NCI-H524 treated with DMSO at 0.1 percent for 48 hours (cell line): ENCODE measurements at places on chromosomes 2 and 18.

- DNase-seq = no peak
Measured at GRCh38 chr2:3169106-3169870, 208.3 kb downstream of the EIPR1 start.

DNA sequence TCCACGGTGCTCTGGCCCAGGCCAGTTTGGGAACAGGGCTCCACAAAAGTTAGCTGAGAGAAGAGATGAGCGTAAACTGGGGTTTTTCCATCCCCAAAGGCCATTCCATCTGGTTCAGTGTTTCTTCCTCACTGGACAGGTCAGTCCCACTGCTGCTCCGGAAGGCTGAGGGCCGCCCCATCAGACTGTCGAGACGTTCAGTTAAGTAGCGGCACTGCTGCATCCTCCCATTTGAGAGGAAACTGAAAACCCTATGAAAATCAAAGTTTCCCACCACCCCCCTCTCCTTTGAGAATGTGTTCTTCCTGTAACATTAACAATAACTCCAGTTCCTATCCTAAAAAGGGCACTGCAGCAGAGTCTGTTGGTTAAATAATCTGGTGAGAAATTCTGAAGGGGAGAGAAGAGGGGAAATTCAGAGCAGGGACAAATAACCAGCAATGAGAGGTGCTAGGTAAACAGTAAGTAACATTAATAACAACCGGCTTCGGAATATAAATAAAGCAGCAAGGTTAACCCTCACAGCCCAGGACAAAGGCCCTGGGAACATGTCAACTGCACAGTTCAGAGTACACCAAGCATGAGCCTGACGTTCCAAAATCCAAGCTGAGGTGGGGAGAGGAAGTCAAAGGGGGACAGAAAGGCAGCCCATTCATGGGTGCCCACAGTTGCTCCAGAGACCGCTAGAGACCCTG is 55.4 kb downstream of the UXS1 start:
- no peak for DNase-seq

DNA sequence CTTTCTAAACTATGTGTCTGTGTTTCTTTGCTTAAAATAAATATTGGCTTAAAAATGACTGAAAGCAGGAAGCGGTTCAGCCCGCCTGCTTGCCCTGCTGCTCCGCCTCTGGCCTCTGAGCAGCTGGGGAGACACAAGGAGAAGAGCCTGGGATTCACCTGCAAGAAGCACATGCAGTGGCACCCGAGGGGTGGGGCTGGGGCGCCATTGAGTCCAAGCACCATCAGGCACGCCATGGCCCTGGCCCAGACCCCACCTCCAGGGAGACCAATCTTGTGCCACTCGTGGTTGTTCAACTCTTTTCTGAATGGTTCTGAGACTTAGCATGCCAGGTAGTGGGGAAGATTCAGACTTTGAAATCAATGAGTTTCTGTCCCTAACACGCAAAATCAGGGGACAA is 495.5 kb upstream of the MYT1L start:
- DNase-seq = no peak

- DNase-seq = no peak
Measured at GRCh38 chr2:10447300-10447894, 730 bp downstream of the ODC1 start.

DNA sequence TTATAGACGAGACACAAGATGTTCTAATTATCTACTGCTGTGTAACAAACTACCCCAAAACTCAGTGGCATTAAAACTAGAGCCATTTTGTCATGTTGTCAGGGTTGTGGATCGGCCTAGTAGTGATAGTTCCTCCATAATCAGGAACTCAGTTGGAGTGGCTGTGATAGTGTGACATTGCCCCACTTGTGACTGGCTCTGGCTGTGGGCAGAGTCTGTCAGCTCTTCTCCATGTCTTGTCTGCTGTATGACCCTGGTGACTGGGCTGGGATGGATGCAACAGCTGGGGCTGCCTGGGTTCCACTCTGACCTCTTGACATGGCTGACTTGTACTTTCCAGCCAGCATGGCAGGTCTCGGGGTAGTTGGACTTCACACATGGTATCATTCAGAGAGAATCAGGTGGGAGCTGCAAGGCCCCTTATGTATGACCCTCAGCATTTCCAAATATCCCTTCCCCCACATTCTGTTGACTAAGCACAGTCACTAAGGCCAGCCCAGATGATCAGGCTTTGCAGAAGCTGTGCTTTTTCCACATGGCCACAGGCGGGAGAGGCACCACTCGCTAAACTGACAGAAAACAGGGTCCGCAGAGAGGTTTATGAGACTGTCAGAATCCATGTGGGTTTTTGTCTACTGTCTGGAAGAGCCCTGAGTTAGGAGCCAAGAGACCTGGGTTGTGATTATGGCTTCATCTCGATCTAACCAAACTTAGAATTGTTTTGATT is 50.3 kb downstream of the SETBP1 start:
- DNase-seq = no peak

- DNase-seq = no peak
Measured at GRCh38 chr2:54528311-54528955, 72.3 kb downstream of the SPTBN1 start.
